ENCODE measurements at places on chromosomes 6 and 20. TPM values are rescaled to one million over a fixed set of nuclear protein-coding genes. Genes with fewer than 3 reads are reported as not detected.

GRCh38 chr20:21433329-21433890 lies 36.1 kb upstream of the NKX2-4 start:
- H3K27me3 ChIP-seq = peaks cover 45% of the 10 kb centered on the region
- H3K36me3 ChIP-seq = no peaks in the 10 kb centered on the region
- DNase-seq = no peak
- no peak overlapping the region for H3K27ac ChIP-seq

The EPPIN gene
- 0.24 TPM for total RNA-seq

The OR2H2 gene
- total RNA-seq = not detected

The TMEM200A gene
- total RNA-seq = 18.4 TPM

DNA sequence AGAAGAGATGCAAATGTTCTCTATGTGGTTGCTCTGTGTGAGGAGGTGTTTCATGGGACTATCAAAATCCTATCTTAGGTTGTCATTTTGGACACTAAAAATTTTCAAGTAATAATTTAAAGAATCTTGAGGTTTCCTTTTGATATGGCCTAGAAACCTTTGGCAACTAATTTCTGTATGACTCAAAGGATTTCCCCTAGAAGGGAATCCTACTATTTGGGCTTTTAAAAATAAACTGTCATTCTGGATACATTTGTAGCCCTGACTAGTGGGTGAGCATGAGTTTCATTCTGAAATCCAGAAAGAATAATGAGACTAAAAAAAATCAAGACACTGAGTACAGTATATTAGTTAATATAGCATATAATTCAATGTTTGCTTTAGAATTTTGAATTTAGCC lies 25.5 kb upstream of the RAB23 start:
- H3K4me1 ChIP-seq = peaks cover 9% of the 10 kb centered on the region
- no peak for DNase-seq
- no peaks in the 10 kb centered on the region for H3K36me3 ChIP-seq
- H3K27ac ChIP-seq = no peak overlapping the region
- H3K4me3 ChIP-seq = no peak overlapping the region

DNA sequence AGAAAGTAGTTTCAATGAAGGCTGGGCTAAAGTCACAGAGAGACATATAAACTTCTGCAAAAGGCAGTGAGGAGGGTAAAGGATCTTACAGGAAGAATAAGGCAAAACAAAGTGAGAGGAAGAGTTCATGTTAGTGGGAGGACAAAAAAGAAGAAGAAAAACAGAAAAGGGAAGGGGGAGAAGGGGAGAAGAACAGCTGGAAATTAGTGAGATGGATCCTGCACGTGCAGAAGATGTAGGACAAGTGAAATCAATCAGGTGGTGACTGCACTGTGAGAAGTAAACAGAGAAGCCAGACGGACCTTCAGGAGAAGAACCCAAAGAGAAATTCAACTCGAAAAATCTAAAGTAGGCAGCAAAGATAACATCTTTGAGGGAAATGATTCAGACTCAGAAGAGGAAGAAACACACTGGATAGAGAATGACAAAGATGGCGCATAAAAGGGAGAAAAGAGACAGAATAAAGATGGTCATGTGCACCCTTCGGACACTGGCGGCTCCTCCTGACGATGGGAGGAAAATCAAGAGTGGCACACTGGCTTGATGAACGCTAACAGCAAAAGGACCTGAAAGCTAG lies 105.9 kb downstream of the MYB start:
- peaks cover 17% of the 10 kb centered on the region for H3K36me3 ChIP-seq
- no peaks in the 10 kb centered on the region for H3K4me1 ChIP-seq
- H3K27ac ChIP-seq = no peak overlapping the region
- no peak overlapping the region for H3K4me3 ChIP-seq
- no peaks in the 10 kb centered on the region for H3K27me3 ChIP-seq

- peaks cover 9% of the 10 kb centered on the region for H3K36me3 ChIP-seq
- H3K27ac ChIP-seq = no peak overlapping the region
Observed at GRCh38 chr6:166954118-166954713, 2.1 kb downstream of the RNASET2 start.
